ENCODE measurements at places on chromosomes 2 and 18.

- DNase-seq, result no peak
These were observed 185.0 kb downstream of the LTBP1 start for GRCh38 chr2:33131749-33132148.

DNA sequence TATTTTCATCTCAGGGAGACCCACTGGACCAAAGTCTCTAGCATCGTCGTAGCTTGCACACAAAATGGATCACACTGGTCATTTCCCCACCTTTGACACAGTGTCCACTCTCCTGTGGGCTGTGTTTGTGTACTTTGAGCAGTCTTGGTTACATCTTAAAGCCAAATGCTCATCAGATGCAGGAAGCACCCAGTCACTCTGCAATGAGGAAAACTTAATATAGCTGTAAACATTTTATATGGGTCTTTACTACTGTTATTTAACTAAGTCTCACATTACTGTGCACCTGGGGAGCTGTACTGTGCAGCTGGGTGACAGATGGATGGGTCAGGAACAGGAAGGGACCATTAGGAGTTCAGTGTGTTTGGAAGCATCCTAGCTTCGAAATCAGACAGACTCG lies 109.0 kb upstream of the CXCR4 start:
- DNase-seq, result no peak

DNA sequence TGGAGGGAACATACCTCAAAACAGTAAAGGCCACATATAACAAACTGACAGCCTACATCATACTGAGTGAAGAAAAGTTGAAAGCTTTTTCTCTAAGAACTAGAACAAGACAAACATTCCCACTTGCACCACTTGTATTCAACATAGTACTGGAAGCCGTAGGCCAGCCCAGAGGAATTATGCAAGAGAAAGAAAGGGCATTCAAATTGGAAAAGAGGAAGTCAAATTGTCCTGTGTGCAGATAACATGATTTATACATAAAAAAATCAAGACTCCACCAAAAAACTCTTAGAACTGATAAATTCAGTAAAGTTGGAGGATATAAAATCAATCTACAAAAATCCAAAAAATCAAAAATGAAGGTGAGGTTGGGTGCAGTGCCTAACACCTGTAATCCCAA lies 8.0 kb upstream of the KDM3A start:
- no peak for DNase-seq

DNA sequence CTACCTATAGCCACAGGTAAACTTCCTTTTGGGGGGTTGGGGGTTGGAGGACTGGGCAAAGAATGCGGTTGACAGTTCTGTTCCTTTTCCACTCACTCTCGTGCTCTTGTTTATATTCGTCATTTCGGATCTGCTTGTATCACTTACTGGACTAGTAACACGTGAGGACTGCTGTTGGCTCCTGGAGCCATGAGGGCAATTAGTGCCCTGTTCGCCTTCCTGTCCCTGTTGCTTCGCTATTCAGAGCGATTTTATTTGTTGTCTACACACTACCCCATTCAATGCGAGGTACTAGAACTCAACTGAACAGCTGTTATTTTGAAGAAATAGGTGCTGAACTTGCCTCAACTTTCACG lies 1.1 kb downstream of the KCNJ3 start:
- no peak for DNase-seq

GRCh38 chr2:52695731-52696130 lies 1071.9 kb upstream of the CHAC2 start:
- no peak for DNase-seq

- no peak for DNase-seq
These were observed 384.3 kb upstream of the LYPD1 start for GRCh38 chr2:133054297-133054696.

Data from central memory CD4-positive, alpha-beta T cell (primary cell).